WTC11 (cell line): ENCODE measurements at places on chromosomes 2 and 18. TPM values are rescaled to one million over a fixed set of nuclear protein-coding genes. Genes with fewer than 3 reads are reported as not detected.

The TMEM247 gene
- not detected in 3 replicates for total RNA-seq

The GPR45 gene
- total RNA-seq, result 0.21 TPM in 1 of 3 replicates, not detected in the others

The SIX3 gene
- 6.2 to 13.2 TPM (median 6.6 TPM) in 3 replicates for total RNA-seq

The VSNL1 gene
- total RNA-seq, result 78.4 to 83.6 TPM (median 82.4 TPM) in 3 replicates

The KCNJ13 gene
- not detected in 3 replicates for total RNA-seq

The AQP12A gene
- total RNA-seq, result not detected in 3 replicates

The GKN1 gene
- not detected in 3 replicates for total RNA-seq

The CIDEA gene
- total RNA-seq, result 0.23 to 0.50 TPM (median 0.23 TPM) in 3 replicates

The SCYGR2 gene
- not detected in 3 replicates for total RNA-seq

The LYG2 gene
- 0.25 TPM in 1 of 3 replicates, not detected in the others for total RNA-seq

The COBLL1 gene
- total RNA-seq, result 4.4 to 6.3 TPM (median 5.8 TPM) in 3 replicates

The ADRA2B gene
- total RNA-seq, result 4.7 to 6.3 TPM (median 5.8 TPM) in 3 replicates

The TUBA3E gene
- total RNA-seq, result 0.18 TPM in 1 of 3 replicates, not detected in the others

The NEU4 gene
- 2.2 to 4.1 TPM (median 3.0 TPM) in 3 replicates for total RNA-seq

The SPEG gene
- total RNA-seq, result 55.3 to 62.7 TPM (median 57.8 TPM) in 3 replicates

The KIAA2012 gene
- not detected in 3 replicates for total RNA-seq

The PLCL1 gene
- 0.05 to 0.11 TPM (median 0.07 TPM) in 3 replicates for total RNA-seq

The LNPK gene
- total RNA-seq, result 10.3 to 13.8 TPM (median 13.7 TPM) in 3 replicates
